Dermis lymphatic vessel endothelial cell (primary cell): ENCODE measurements at places on chromosomes 5 and 9. TPM values are rescaled to one million over a fixed set of nuclear protein-coding genes. Genes with fewer than 3 reads are reported as not detected.

ALDH1B1 gene
- total RNA-seq, result 5.4 and 9.5 TPM in 2 replicates

CFAP90 gene
- not detected in 2 replicates for total RNA-seq

GNAQ gene
- total RNA-seq, result 35.8 and 42.2 TPM in 2 replicates

ACO1 gene
- total RNA-seq, result 22.6 and 33.9 TPM in 2 replicates

GFI1B gene
- under 0.01 TPM in 1 of 2 replicates, not detected in the other for total RNA-seq

C9orf153 gene
- total RNA-seq, result under 0.01 and 0.34 TPM in 2 replicates

CDC25C gene
- 0.98 and 1.4 TPM in 2 replicates for total RNA-seq

SLC24A2 gene
- not detected in 2 replicates for total RNA-seq

RHOBTB3 gene
- total RNA-seq, result 22.8 and 39.9 TPM in 2 replicates

PRSS3 gene
- total RNA-seq, result 1.1 and 2.1 TPM in 2 replicates

NAIP gene
- 1.7 and 3.3 TPM in 2 replicates for total RNA-seq

SPTLC1 gene
- total RNA-seq, result 109 and 112 TPM in 2 replicates

TNFSF15 gene
- total RNA-seq, result 0.26 and 0.76 TPM in 2 replicates

RORB gene
- total RNA-seq, result not detected in 2 replicates

LHX3 gene
- not detected in 2 replicates for total RNA-seq

F12 gene
- 0.54 and 0.77 TPM in 2 replicates for total RNA-seq

CCT5 gene
- 704 and 772 TPM in 2 replicates for total RNA-seq

GARIN3 gene
- total RNA-seq, result not detected in 2 replicates

KLHL3 gene
- total RNA-seq, result 29.2 and 48.6 TPM in 2 replicates

BTNL8 gene
- 0.09 and 0.22 TPM in 2 replicates for total RNA-seq
